ENCODE measurements at places on chromosomes 2 and 18. TPM values are rescaled to one million over a fixed set of nuclear protein-coding genes. Genes with fewer than 3 reads are reported as not detected.

The GNLY gene
- 0.68 TPM for total RNA-seq

The EFHD1 gene
- 33.1 TPM for total RNA-seq

The CCNYL1 gene
- total RNA-seq = 9.7 TPM

The REG3A gene
- not detected for total RNA-seq

The EFR3B gene
- 0.14 TPM for total RNA-seq

The KCNE4 gene
- 4.1 TPM for total RNA-seq

The UGT1A10 gene
- total RNA-seq = not detected

The NYAP2 gene
- not detected for total RNA-seq

The AOX1 gene
- 24.8 TPM for total RNA-seq

The SFTPB gene
- not detected for total RNA-seq

The KYNU gene
- total RNA-seq = 0.34 TPM

The CROCC2 gene
- 0.23 TPM for total RNA-seq

The HTR2B gene
- total RNA-seq = not detected

The LHCGR gene
- total RNA-seq = not detected

The MAP3K19 gene
- not detected for total RNA-seq

The TRIM54 gene
- total RNA-seq = 17.9 TPM

The TPO gene
- 0.82 TPM for total RNA-seq

The LOXHD1 gene
- not detected for total RNA-seq

The RESP18 gene
- not detected for total RNA-seq

The REEP1 gene
- 224 TPM for total RNA-seq

The ANKRD62 gene
- 4.3 TPM for total RNA-seq

The INSIG2 gene
- 12.6 TPM for total RNA-seq

The CFAP65 gene
- 4.4 TPM for total RNA-seq

The CIB4 gene
- not detected for total RNA-seq

The LIMS4 gene
- not detected for total RNA-seq

The FOXI3 gene
- total RNA-seq = not detected

The SCN3A gene
- total RNA-seq = 0.09 TPM

The ASXL3 gene
- total RNA-seq = 7.3 TPM

The HOXD3 gene
- total RNA-seq = 5.3 TPM

The SPATA3 gene
- total RNA-seq = not detected

The RNF125 gene
- 1.2 TPM for total RNA-seq

The LRRTM4 gene
- total RNA-seq = 0.09 TPM

The SOCS6 gene
- 31.4 TPM for total RNA-seq

The EDAR gene
- 0.46 TPM for total RNA-seq

The SERTAD2 gene
- 15.3 TPM for total RNA-seq

Data from prostate gland (tissue), 2 donors.